ENCODE measurements at places on chromosomes 7 and 10.

DNA sequence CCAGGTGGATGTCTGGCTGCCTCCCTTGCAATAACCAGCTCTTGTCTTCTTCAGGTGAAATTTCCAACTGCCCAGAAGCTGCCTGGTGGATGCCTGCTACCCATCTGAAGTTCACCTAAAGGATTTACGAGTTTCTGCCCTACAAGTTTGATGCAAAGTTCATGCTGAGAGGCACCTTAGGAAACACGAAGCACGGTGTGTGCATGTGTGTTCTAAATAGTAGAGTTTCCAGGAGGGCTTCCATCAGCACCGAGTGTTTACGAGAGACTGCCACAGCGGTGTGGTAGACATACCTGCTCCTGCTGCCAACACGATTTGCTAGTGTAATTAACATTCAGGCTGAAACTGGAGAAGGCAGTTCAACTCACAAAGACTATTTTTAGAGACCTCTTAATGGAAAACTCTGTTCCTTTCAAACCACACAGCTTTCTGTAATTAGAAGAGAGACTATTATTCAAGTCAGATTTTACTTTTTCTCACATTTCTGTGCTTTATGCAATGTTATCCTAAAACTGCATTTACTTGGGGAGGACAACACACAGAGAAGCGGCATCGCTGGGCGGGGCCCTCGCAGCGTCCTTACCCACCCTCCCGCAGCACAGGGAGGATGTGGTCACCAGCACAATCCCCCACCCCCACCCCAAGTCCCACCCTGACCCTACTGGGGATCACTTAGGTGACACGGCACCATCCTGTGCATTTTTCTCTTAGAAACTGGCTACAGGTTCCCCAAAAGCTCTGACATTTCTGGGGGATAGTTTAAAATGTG lies 15.5 kb upstream of the CPXM2 start:
- DNase-seq: no peak
- no peak overlapping the region for H3K4me3 ChIP-seq
- no peaks in the 10 kb centered on the region for H3K4me1 ChIP-seq
- H3K27me3 ChIP-seq: peaks cover 46% of the 10 kb centered on the region

- no peak overlapping the region for H3K4me3 ChIP-seq
- no peaks in the 10 kb centered on the region for H3K36me3 ChIP-seq
- no peak for DNase-seq
- peaks cover 2% of the 10 kb centered on the region for H3K27me3 ChIP-seq
Measured at GRCh38 chr7:93039786-93040185, 78.0 kb downstream of the SAMD9 start.

GRCh38 chr10:60536529-60537114 lies 146.9 kb upstream of the ANK3 start:
- peaks cover 12% of the 10 kb centered on the region for H3K4me1 ChIP-seq
- no peak overlapping the region for H3K4me3 ChIP-seq
- H3K36me3 ChIP-seq: no peaks in the 10 kb centered on the region
- DNase-seq: no peak

- H3K4me3 ChIP-seq: no peak overlapping the region
- DNase-seq: no peak
- H3K36me3 ChIP-seq: no peaks in the 10 kb centered on the region
- H3K4me1 ChIP-seq: peaks cover 2% of the 10 kb centered on the region
Measured at GRCh38 chr7:51138123-51139085, 178.2 kb downstream of the COBL start.

- no peak overlapping the region for H3K4me3 ChIP-seq
- no peaks in the 10 kb centered on the region for H3K36me3 ChIP-seq
- DNase-seq: no peak
Measured at GRCh38 chr7:13904689-13905088, 84.8 kb downstream of the ETV1 start.

DNA sequence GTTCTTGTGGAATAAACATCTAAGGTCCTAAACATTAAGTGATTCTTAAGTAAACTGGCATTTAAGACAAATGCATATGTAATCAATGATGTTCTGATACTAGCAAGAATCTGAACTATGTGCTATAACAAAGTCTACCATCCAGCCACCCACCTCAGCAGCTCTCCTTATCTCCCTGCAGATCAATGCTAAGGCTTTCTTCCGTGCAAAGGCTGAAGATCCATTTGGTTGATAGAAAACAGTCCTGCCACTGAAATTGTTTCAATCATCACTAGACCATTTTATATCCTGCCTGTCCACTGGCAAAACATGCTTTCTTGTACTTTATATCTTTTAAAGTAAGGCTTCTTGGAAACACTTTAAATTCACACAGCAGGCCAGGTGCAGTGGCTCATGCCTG lies 6.3 kb upstream of the SMKR1 start:
- H3K27ac ChIP-seq: no peak overlapping the region
- H3K4me1 ChIP-seq: peaks cover 35% of the 10 kb centered on the region
- DNase-seq: no peak
- H3K4me3 ChIP-seq: no peak overlapping the region

DNA sequence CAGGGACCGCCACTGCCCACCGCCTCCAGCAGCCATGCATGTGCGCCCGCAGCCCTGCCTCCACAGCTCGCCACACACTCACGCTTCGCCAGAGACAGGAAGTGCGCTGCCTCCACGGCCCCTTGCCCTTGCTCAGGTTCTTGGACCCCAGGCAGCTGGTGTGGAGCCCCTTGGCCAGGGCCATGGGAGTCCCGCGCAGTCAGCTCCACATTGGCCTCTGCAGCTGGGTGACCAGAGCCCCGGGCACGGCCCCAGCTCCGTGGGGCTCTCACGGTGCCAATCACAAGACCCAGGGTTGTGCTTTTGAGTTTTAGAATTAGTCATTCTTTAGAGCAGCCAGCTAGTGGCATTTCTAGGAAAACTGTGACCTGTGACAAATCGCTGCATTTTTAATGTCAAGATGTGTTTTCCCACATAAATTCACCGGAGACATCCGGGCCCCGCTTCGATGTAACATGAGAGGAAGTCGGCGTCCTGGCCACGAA lies 4.3 kb upstream of the UTF1 start:
- no peak for DNase-seq
- peaks cover 42% of the 10 kb centered on the region for H3K27me3 ChIP-seq
- peaks cover 20% of the 10 kb centered on the region for H3K4me1 ChIP-seq
- no peak overlapping the region for H3K4me3 ChIP-seq
- no peaks in the 10 kb centered on the region for H3K36me3 ChIP-seq
- no peak overlapping the region for H3K27ac ChIP-seq

DNA sequence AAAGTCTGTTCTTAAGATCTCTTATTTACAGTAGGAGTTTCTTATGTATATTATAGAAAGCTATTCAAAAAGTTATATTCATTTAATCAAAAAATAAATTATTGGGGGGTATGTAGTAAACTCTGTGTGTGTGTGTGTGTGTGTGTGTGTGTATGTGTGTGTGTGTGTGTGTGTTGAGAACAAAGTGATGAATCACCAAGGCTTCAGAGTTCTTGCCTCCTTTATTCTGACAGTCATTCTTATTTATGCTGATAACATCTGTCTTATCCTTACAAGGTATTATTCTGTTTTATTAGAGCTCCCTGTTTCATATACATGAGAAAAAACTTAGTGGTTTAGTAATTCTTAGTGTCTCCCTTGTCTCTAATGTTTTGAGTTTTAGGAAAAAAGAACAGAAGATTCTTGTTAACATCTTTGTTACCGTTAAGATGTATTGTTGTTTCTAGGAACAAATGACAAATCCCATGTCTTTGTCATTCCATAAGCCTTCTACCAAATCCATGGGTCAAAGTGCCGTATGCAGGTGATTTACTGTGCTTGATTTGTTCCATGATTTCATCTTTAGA lies 424.0 kb downstream of the EXOC4 start:
- no peaks in the 10 kb centered on the region for H3K27me3 ChIP-seq
- peaks cover 6% of the 10 kb centered on the region for H3K36me3 ChIP-seq
- no peaks in the 10 kb centered on the region for H3K4me1 ChIP-seq
- H3K4me3 ChIP-seq: no peak overlapping the region
- H3K27ac ChIP-seq: no peak overlapping the region

- DNase-seq: no peak
- H3K4me3 ChIP-seq: no peak overlapping the region
- H3K36me3 ChIP-seq: no peaks in the 10 kb centered on the region
- H3K27me3 ChIP-seq: peaks cover 7% of the 10 kb centered on the region
- H3K27ac ChIP-seq: no peak overlapping the region
- no peaks in the 10 kb centered on the region for H3K4me1 ChIP-seq
Measured at GRCh38 chr7:79459381-79459780, 5.9 kb upstream of the MAGI2 start.

DNA sequence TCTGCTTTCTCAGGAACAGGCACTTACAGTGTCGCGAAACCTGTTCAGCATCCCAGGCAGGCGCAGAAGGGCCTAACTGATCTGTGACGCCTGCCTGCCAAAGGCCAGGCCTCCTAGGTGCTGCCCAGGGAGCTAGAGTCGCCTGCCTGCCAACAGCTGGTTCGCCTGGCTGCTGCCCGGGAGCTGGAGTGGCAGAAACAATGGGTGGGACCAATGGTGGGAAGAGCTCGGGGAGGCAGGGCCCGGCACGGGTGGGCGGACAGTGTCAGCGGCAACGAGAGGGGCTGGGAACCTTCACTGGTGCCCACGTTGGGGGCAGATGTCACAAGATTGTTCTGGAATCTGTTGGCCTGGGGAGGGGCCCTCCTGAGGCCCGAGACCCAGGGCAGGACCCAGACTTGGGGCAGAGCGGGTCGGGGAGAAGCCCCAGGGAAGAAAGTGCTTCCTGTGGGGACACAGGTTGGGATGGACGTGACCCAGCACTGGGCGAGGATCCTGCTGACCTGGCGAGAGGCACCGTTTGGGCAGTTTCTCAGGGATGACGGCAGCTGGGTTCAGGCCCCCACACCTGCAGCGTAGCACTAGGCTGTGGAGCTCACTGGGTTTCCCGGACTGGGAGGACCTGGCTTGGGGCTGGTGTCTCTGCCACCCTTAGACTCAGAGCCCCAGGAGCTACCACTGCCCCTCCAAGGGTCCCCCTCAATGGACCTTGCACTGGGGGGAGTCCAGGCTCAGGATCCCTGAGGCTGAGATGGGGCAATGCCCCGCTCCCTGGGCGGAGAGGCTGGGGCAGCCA lies 181.8 kb downstream of the ELFN1 start:
- H3K4me3 ChIP-seq: no peak overlapping the region
- peaks cover 18% of the 10 kb centered on the region for H3K36me3 ChIP-seq
- no peak overlapping the region for H3K27ac ChIP-seq
- H3K4me1 ChIP-seq: no peaks in the 10 kb centered on the region
- no peak for DNase-seq

DNA sequence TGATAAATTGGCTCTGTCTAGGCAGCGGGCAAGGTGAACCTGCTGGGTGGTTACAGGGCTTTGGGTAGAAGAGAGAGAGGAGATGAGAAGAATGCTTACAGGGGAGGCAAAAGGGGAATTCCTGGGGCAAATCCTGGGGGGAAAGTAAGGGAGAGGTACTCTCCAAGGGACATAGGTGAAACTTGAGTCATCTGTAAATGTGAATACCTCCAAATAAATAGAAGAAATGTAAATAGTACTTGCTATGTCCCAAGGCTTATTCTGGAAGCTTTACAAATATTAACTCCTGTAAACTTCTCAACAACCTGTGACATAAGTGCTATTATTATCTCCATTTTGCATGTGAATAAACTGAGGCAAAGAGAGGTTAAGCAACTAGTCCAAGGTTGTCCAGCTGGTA lies 57.7 kb upstream of the CDK13 start:
- no peaks in the 10 kb centered on the region for H3K36me3 ChIP-seq
- DNase-seq: no peak
- H3K4me3 ChIP-seq: no peak overlapping the region
- H3K27me3 ChIP-seq: peaks cover 9% of the 10 kb centered on the region
- H3K4me1 ChIP-seq: no peaks in the 10 kb centered on the region

DNA sequence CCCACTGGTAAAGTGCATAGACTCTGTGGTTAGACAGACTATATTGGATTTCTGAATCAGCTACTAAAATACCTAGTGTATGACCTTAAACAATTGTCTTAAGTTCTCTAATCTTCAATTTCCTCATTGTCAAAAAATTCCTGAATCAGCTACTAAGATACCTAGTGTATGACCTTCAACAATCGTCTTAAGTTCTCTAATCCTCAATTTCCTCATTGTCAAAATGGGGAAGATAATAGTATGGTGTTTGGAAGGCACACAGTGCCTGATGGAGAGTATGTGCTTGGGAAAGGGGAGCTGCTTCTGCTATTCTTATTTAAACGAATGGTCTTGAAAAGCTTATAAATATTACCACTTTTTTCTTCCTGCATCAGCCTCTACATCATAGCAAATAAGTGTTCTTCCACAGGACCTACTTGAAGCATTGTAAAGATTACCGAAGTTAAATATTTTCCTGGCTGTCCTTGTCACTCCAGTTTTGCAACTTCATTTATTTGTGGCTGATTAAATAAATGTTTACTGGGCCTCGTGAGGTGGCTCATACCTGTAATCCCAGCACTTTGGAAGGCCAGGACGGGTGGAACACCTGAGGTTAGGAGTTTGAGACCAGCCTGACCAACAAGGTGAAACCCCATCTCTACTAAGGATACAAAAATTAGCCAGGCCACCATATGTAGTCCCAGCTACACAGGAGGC lies 64.4 kb upstream of the ITGA8 start:
- no peak for DNase-seq
- H3K4me1 ChIP-seq: no peaks in the 10 kb centered on the region
- H3K36me3 ChIP-seq: peaks cover 79% of the 10 kb centered on the region
- no peak overlapping the region for H3K27ac ChIP-seq

DNA sequence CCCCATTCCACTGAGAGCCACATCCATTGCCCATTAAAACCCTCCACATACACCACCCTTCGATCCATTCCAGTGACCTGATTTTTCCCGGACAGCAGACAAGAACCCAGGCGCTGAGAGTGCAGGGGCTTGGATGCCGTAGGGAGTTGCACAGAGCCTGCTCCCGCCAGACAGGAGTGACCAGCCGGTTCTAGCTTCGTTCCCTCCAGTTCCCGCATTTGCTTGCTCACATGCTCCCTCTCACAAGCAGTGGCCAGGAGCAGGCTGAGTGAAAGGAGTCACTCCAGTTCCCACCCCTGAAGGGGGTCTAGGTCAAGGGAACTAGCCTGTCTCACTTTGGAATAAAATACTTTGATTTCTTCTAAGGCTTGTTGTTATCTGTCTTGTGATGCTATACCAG lies 119.5 kb downstream of the SKIDA1 start:
- no peaks in the 10 kb centered on the region for H3K36me3 ChIP-seq
- no peak overlapping the region for H3K27ac ChIP-seq
- no peak overlapping the region for H3K4me3 ChIP-seq
- H3K27me3 ChIP-seq: peaks cover 3% of the 10 kb centered on the region
- DNase-seq: no peak

DNA sequence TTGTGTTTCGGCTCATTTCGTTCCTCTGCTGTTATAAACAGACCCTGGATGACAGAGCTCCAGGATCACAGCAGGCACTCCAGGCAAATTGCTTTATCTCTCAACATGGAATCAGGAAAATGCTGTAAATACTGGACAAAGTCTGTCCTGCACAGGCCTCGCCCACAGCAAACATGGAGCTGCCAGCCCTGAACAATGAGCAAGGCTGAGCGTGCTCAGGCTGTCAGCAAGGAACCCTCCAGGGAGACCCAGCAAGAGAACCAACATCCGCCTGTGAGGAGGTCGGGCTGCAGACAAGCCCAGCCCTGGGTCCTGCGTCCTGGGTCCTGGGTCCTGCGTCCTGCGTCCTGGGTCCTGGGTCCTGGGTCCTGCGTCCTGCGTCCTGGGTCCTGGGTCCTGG lies 180.8 kb downstream of the PTPRN2 start:
- H3K36me3 ChIP-seq: no peaks in the 10 kb centered on the region
- no peak overlapping the region for H3K4me3 ChIP-seq
- H3K27ac ChIP-seq: no peak overlapping the region
- no peaks in the 10 kb centered on the region for H3K4me1 ChIP-seq
- no peak for DNase-seq

Data from activated B cell treated with CpG ODN at 0.5 μM for 24 hours (primary cell).